ENCODE measurements at places on chromosomes 7 and 10. TPM values are rescaled to one million over a fixed set of nuclear protein-coding genes. Genes with fewer than 3 reads are reported as not detected.

The CNNM1 gene
- 0.36 TPM for total RNA-seq

The SORBS1 gene
- total RNA-seq, result 30.7 TPM

DNA sequence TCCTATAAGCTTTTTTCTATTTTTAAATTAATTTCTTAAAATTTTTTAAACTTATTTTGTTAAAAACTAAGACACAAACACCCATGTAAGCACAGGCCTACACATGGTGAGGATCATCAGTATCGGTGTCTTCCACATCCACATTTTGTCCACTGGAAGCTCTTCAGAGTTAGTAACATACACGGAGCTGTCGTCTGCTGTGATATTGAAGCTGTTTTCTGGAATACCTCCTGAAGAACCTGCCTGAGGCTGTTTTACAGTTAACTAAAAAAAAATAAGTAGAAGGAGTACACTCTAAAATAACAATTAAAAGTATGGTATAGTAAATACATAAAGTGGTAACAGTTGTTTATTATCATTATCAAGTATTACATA, 17.7 kb downstream of the KLLN start:
- no peak for DNase-seq

DNA sequence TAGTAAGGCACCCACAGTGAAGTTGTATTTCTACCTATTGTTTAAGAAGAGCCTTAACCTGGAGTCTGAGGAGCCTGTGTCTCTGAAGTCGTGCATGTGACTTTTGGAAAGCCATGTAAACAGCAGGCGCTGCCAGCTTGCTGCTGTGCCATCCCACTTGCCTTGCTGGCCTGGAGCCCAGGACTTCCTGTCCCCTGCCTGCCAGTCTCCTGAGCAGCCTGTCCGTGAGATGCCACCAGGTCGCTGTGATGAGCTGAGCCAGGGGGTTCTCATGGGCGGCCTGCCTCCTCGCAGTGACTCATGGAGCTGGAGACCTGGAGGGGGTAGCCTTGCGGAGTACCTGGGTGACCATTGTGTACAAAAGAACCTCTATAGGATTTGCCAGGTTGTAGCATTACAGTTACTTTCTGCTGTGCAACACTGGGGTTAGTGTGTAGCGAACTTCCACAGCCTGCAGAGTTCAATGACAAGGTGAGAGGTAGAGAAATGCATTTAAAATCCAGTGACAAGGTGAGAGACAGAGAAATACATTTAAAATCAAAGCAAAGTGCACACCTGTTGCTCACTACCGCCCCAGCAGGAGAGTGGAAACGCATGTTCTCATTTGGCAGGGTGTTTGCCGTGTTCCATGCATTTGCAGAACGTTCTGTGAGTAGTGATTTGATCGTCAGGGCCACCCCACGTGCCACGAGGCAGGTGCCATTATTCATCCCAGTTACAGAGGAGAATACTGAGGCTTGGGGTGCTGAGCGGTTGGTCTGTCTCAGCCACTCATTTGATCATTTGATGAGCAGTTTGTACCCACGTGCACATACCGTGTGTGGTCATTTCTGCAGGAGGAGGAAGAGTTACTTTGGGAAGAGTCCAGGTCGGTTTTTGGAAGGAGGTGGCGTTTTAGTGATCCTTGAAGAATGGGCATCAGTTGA, 36.6 kb upstream of the BHLHA15 start:
- DNase-seq, result no peak

GRCh38 chr10:50582766-50583762, 40.7 kb downstream of the SGMS1 start:
- no peak for DNase-seq

DNA sequence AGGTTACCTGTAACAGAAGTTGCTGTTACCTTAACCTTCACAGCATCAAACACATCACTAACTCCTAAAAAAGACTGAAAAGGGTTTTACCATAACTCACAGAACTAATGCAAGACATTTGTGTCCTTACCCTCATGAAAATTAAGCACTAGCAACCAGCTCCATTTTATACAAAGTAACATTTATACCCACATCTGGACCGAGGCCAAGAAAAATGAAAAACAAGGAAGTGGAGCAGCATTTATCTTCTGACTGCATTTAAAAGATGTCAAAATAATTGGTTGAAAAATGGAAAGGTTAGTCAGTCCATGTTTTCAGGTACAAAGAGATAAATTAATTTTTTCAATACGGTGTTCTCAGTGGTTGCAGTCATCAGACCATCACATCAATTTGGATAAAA, 3.1 kb upstream of the RBP4 start:
- no peak for DNase-seq

GRCh38 chr7:29044554-29044953, 86.4 kb upstream of the TRIL start:
- no peak for DNase-seq

- DNase-seq, result no peak
Observed at GRCh38 chr10:88066319-88066718, 202.9 kb downstream of the PTEN start.

GRCh38 chr10:52316500-52316899, 2.4 kb downstream of the DKK1 start:
- no peak for DNase-seq

GRCh38 chr7:34728156-34728555, 70.1 kb downstream of the NPSR1 start:
- no peak for DNase-seq

- no peak for DNase-seq
Observed at GRCh38 chr10:101780818-101781654, 2.2 kb downstream of the NPM3 start.

DNA sequence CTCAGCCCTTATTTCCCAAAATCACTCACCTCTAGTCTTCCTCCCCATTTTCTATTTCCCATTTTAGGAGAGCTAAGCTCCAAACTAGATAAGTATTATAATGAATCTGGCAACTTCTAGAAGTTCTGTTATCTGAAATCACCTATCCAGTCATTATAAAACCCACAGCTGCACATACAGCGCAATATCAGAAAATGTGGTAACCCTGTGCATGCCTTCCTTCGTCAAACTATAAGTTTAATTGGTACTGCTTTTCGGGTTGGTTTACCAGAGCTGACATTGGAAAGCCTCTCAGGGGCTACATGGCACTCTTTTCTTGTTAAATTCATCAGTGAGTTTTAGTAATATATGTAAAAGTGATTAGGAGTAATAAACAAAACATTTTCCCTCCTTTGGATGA, 1.6 kb downstream of the LAMB4 start:
- DNase-seq, result no peak

- no peak for DNase-seq
Observed at GRCh38 chr7:50142425-50143017, 49.5 kb upstream of the ZPBP start.

- no peak for DNase-seq
Observed at GRCh38 chr10:118692872-118693271, 61.9 kb downstream of the CACUL1 start.

- DNase-seq, result no peak
Observed at GRCh38 chr7:92622030-92622429, 31.8 kb upstream of the FAM133B start.

GRCh38 chr7:138030679-138031351, 28.9 kb upstream of the CREB3L2 start:
- no peak for DNase-seq

DNA sequence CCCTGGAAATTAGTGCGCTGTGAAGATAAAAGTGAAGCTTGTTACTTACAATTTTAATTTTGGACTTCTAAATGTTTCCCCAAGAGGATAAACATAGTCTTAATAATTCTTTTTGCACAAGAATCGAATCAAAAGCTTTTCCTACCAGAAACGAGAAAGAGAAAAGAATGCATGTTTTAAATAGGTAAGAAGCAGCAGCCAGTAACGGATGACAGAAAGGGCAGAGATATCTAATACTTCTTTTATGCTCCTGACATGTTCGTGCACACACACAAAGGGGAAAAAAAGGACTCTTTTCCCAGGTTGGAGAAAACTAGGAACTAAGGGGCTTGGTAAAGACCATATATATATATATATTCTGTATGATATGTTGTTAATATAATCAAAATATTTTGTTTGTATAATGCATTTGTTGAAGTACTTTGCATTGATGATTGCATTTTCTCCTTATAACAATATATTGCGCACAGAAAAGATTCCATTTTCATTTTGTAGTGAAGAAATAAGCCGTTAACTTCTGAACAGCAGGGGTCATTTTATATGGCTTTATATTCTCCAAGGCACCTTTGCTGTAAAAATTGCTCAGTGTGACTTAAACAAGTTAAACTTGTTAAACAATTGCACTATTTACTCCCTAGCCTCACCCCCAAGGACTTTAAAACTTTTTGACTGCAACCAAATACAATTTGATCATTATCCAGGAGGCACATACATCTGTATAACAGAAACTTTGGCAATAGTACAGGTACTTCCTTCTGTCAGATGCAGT, 2.2 kb downstream of the PRKAR2B start:
- no peak for DNase-seq

- DNase-seq, result no peak
Observed at GRCh38 chr7:27619492-27619891, 43.2 kb downstream of the HIBADH start.

DNA sequence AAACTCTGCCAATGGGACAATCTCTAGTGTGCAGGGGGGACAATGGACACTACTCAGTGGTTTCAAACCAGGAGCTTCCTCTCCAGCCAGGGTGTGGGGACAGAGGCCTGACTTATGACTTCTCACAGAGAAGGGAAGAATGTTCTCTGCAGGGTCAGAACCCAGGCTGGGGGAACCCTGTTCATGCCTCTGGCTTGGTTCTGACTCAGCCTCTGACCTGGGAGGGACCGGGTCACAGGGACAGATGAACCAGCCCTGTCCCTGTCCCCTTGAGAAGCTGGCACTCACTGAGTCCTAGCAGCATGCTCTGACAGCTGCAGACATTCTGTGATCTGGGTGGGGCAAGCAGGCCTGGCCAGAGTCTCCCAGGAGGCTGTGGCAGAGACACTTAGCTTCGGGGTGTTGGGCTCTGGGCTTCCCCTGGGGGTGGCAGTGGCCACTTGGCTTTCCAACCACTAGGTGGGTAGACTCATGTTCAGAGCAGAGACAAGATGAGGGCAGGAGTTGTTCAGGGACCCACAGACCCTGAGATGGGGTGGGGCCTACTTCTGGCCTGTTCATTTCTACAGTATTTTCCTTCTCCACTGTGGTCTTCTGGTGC, 13.6 kb downstream of the TSPAN15 start:
- no peak for DNase-seq

GRCh38 chr7:34236057-34236456, 330.7 kb downstream of the BMPER start:
- DNase-seq, result no peak

DNA sequence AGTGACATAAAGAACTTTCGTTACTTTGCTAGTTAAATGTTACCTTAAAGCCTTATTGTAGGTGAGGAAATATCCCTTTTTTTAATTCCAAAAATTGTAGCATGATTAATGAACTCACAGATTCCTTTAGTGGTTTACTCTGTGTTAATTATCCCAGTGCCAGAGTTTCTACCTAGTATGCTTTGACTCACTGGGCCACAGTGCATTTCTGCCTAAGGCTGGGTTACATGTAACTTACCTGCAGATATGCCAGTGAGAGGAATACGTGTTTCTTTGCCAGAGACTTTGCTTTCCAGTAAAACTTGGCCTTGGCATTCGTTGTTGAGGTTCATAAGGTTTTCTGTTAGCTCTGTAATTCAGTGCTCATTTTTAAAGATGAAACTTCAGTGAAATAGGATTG, 380.8 kb upstream of the LRGUK start:
- no peak for DNase-seq

GRCh38 chr7:158120716-158121115, 466.9 kb downstream of the PTPRN2 start:
- DNase-seq, result no peak

DNA sequence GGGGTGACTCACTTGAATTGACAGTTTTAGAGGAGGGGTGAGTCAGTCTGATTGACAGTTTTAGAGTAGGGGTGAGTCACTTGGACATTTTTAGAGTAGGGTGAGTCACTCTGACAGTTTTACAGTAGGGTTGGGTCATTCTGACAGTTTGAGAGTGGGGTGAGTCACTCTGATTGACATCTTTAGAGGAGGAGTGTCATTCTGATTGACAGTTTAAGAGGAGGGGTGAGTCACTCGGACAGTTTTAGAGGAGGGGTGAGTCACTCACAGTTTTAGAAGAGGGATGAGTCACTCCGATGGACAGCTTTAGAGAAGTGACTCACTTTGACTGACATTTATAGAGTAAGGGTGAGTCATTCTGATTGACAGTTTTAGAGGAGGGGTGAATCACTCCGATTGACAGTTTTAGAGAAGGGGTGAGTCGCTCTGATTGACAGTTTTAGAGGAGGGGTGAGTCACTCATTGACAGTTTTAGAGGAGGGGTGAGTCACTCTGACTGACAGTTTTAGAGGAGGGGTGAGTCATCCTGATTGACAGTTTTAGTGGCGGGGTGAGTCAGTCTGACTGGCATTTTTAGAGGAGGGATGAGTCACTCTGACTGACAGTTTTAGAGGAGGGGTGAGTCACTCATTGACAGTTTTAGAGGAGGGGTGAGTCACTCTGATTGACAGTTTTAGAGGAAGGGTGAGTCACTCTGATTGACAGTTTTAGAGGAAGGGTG, 595.9 kb downstream of the DNAJB6 start:
- DNase-seq, result no peak

GRCh38 chr10:130105724-130106123, 4.9 kb downstream of the C10orf143 start:
- no peak for DNase-seq

- DNase-seq, result no peak
Observed at GRCh38 chr10:97907830-97908229, 58.2 kb downstream of the GOLGA7B start.

- no peak for DNase-seq
Observed at GRCh38 chr7:26141077-26141476, 10.9 kb upstream of the NFE2L3 start.

GRCh38 chr10:100713859-100714565, 31.4 kb upstream of the PAX2 start:
- no peak for DNase-seq

DNA sequence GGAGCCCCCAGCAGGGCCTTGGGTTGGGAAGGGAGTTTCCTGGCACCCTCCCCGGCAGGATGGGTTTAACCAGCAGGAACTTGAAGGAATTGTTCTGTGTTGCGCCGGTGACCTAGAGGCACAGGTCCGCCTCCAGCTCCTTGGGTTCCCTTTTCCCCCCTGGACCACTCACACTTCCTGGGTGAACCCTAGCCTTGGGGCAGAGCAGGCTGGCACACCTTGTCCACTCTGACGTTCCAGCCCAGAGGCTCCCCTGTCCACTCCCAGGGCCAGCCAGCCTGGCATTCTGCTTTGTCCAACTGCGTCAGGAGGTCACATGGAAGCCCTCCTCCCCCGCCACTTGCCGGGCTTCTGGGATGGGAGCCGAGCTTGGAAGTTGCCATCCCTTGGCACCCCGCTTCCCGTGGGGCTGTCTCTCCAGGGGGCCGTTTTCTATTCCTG, 25.8 kb downstream of the TMEM120A start:
- DNase-seq, result no peak

DNA sequence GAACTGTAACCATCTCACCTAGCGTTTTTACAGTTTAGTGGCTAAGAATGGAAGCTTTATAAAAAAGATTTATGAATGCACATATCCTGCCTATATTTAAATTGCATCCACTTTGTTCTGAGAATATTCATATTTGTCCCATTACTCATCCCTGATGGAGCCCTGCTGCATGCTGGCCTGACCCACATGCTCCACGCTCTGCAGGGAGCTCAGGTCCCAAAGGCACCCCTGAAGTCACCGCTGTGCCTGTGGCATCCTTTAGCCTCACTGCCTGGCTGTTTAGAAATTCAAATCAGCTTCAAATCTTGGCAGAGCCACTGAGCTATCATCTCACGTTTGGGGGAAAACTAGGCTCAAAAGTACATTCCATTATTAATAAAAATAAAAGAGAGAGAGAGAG, 24.4 kb downstream of the C10orf90 start:
- DNase-seq, result no peak

- no peak for DNase-seq
Observed at GRCh38 chr10:90788968-90789367, 68.9 kb downstream of the HTR7 start.

GRCh38 chr10:76302961-76303630, 871.7 kb downstream of the LRMDA start:
- DNase-seq, result no peak
